ENCODE measurements at places on chromosomes 1 and 21. TPM values are rescaled to one million over a fixed set of nuclear protein-coding genes. Genes with fewer than 3 reads are reported as not detected.
A peak's percentile ranks its signal among the peaks of the same experiment; 100 is the strongest.

Gene SPATA21
- not detected for total RNA-seq

Gene IQGAP3
- 3.7 TPM for total RNA-seq

Gene ZSCAN20
- 7.0 TPM for total RNA-seq

Gene AIRE
- not detected for total RNA-seq

Gene G0S2
- 39.1 TPM for total RNA-seq

Gene EPHX1
- total RNA-seq, result 56.9 TPM

GRCh38 chr1:245016700-245017099 is 138.1 kb upstream of the KIF26B start:
- no peaks in the 10 kb centered on the region for H3K36me3 ChIP-seq
- H3K27ac ChIP-seq, result no peak overlapping the region
- no peaks in the 10 kb centered on the region for H3K4me1 ChIP-seq
- no peaks in the 10 kb centered on the region for H3K27me3 ChIP-seq

DNA sequence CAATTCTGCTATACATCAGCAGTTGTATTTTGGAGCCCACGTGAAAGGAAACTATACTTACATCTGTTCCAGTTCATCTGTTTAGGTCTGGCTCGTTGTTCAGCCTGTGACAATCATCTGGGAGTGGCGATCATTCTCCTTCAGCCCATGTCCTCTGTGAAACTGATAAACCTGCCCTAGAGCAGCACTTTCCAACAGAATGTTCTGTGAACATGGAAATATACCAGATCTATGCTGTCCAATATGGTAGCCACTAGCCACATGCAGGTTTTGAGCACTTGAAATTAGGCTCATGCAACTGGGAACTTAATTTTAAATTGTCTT is 24.5 kb upstream of the COQ8A start:
- H3K27ac ChIP-seq, result no peak overlapping the region
- no peaks in the 10 kb centered on the region for H3K36me3 ChIP-seq
- DNase-seq, result no peak
- H3K4me3 ChIP-seq, result no peak overlapping the region
- no peaks in the 10 kb centered on the region for H3K27me3 ChIP-seq

- H3K4me3 ChIP-seq, result no peak overlapping the region
- H3K27ac ChIP-seq, result peak overlapping the region; percentile 36
- no peak for DNase-seq
- H3K36me3 ChIP-seq, result no peaks in the 10 kb centered on the region
- peaks cover 54% of the 10 kb centered on the region for H3K4me1 ChIP-seq
- no peaks in the 10 kb centered on the region for H3K27me3 ChIP-seq
Observed at GRCh38 chr1:30748098-30748698, 9.4 kb downstream of the LAPTM5 start.

DNA sequence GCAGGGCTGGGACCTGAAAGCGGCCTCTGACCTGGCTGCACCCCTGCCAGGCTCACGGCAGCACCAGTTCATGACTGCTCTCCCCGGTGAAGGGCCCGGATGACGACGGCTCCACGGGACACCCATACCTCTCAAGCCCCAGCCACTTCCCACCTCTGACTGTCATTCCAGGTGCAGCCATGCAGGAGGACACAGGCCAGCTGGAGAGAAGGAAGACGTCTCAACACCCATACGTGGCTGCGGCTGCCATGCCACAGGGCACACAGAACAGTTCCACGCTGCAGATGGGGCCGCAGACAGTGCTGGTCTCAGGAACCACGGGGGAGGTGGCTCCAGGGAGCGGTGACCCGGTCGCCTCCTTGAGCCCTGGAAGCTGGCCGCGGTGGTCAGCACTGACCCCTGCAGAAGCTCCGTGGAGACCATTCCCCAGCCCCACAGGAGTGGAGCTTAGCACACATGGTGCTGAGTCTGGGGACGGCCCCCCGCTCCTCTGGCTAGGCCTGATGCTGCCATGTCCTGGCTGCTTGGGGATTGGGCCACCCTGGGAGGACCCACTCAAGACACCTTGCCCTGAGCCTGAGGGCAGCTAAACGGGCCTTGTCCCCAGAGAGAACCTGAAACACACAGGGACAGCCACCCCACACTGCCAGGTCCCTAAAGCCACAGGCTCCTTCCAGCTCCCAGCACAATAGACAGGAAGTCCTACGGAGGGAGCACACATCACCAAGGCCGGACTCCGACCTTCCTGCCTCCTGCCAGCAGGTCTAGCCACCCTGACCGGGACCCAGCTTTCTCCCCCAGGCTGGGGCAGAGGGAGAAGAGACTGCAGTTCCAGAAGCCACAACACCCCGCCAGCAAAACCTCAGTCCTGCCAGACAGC is 8.6 kb downstream of the WNT9A start:
- H3K4me3 ChIP-seq, result no peak overlapping the region
- DNase-seq, result peak; percentile 59
- peaks cover 11% of the 10 kb centered on the region for H3K4me1 ChIP-seq
- no peaks in the 10 kb centered on the region for H3K27me3 ChIP-seq
- H3K27ac ChIP-seq, result no peak overlapping the region
- H3K36me3 ChIP-seq, result no peaks in the 10 kb centered on the region

GRCh38 chr1:183953031-183953430 is 84.5 kb downstream of the COLGALT2 start:
- H3K4me3 ChIP-seq, result no peak overlapping the region
- DNase-seq, result no peak
- H3K27me3 ChIP-seq, result no peaks in the 10 kb centered on the region
- no peaks in the 10 kb centered on the region for H3K36me3 ChIP-seq
- H3K4me1 ChIP-seq, result no peaks in the 10 kb centered on the region

DNA sequence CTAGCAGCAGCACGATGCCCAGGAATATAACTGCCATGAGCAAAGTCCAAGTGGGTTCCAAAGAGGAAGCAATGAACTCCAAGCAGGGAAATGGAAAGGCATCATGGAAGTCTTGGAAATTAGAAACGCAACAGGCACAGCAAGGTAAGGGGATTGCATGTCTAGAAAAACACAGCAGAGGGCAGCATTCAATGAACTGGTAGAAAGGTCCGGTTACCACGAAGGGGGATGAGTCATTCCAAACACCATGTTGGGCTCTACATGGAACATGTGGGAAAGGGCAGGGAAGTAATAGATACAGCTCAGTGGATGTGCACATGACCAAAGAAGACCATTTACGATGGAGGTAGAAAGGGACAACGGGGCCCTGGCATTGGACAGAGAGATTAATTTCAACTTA is 36.4 kb downstream of the RXRG start:
- H3K27ac ChIP-seq, result no peak overlapping the region
- H3K27me3 ChIP-seq, result peaks cover 14% of the 10 kb centered on the region
- H3K36me3 ChIP-seq, result no peaks in the 10 kb centered on the region
- H3K4me3 ChIP-seq, result no peak overlapping the region
- no peak for DNase-seq

- no peak overlapping the region for H3K27ac ChIP-seq
- H3K36me3 ChIP-seq, result no peaks in the 10 kb centered on the region
- H3K27me3 ChIP-seq, result no peaks in the 10 kb centered on the region
- H3K4me3 ChIP-seq, result no peak overlapping the region
- DNase-seq, result no peak
Observed at GRCh38 chr1:98653123-98653522, 8.4 kb upstream of the SNX7 start.

- H3K27me3 ChIP-seq, result peaks cover 10% of the 10 kb centered on the region
- DNase-seq, result no peak
- H3K4me1 ChIP-seq, result peaks cover 23% of the 10 kb centered on the region
Observed at GRCh38 chr1:39642796-39643195, 3.4 kb upstream of the HEYL start.

DNA sequence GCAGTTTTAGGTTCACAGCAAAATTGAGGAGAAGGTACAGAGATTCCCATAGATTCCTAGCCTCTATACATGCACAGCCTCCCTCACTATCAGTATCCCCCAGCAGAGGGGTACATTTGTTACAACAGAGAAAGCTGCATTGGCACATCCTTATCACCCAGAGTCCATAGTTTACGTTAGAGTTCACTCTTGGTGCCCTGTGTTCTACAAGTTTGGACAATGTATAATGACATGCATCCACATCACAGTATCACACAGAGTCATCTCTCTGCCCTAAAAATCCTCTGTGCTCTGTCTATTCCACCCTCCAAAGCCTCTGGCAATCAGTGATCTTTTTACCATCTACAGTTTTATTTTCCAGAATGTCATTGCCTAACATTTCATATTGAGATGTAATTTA is 22.3 kb upstream of the RGS16 start:
- H3K36me3 ChIP-seq, result no peaks in the 10 kb centered on the region
- DNase-seq, result no peak
- no peak overlapping the region for H3K4me3 ChIP-seq
- H3K27me3 ChIP-seq, result no peaks in the 10 kb centered on the region
- H3K27ac ChIP-seq, result no peak overlapping the region

- peak overlapping the region; percentile 86 for H3K4me3 ChIP-seq
- no peaks in the 10 kb centered on the region for H3K27me3 ChIP-seq
- DNase-seq, result no peak
- peaks cover 35% of the 10 kb centered on the region for H3K4me1 ChIP-seq
- H3K36me3 ChIP-seq, result no peaks in the 10 kb centered on the region
- H3K27ac ChIP-seq, result peak overlapping the region; percentile 91
Observed at GRCh38 chr1:50976890-50977574, 7.0 kb downstream of the CDKN2C start.

GRCh38 chr1:116170721-116171589 is 59.8 kb downstream of the MAB21L3 start:
- H3K36me3 ChIP-seq, result no peaks in the 10 kb centered on the region
- no peak overlapping the region for H3K4me3 ChIP-seq
- H3K27me3 ChIP-seq, result no peaks in the 10 kb centered on the region
- no peak overlapping the region for H3K27ac ChIP-seq
- no peak for DNase-seq
- H3K4me1 ChIP-seq, result peaks cover 31% of the 10 kb centered on the region

DNA sequence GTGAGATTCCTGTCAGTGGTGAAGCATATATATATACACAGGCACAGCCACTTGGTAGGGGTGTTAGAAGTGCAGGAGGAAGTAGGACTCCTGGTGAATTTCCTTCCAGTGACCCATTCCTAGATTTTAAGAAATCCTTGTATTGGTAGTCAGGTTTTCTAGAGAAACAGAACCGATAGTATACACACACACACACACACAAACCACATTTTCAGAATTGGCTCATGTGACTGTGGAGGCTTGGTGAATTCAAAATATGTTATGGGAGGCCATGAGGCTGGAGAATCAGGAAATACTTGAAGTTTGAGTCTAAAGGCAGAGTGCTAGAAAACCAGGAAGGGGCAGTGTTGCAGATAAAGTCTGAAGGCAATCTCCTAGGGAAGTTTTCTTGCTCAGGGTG is 114.2 kb downstream of the FCRL5 start:
- DNase-seq, result no peak
- no peak overlapping the region for H3K27ac ChIP-seq
- no peaks in the 10 kb centered on the region for H3K27me3 ChIP-seq
- no peaks in the 10 kb centered on the region for H3K36me3 ChIP-seq
- H3K4me1 ChIP-seq, result no peaks in the 10 kb centered on the region
- no peak overlapping the region for H3K4me3 ChIP-seq

GRCh38 chr21:43972850-43973633 is 39.1 kb upstream of the TRAPPC10 start:
- H3K36me3 ChIP-seq, result peaks cover 60% of the 10 kb centered on the region
- H3K4me3 ChIP-seq, result no peak overlapping the region
- H3K27me3 ChIP-seq, result no peaks in the 10 kb centered on the region

GRCh38 chr1:205013683-205014367 is 29.2 kb upstream of the CNTN2 start:
- no peaks in the 10 kb centered on the region for H3K36me3 ChIP-seq
- peaks cover 17% of the 10 kb centered on the region for H3K4me1 ChIP-seq
- no peak overlapping the region for H3K4me3 ChIP-seq
- H3K27ac ChIP-seq, result no peak overlapping the region
